CD4-positive, alpha-beta memory T cell (primary cell): ENCODE measurements at places on chromosomes 5 and 9. TPM values are rescaled to one million over a fixed set of nuclear protein-coding genes. Genes with fewer than 3 reads are reported as not detected.
A peak's percentile ranks its signal among the peaks of the same experiment; 100 is the strongest.

- no peak for DNase-seq
Measured at GRCh38 chr9:95422650-95423049, 94.1 kb downstream of the PTCH1 start.

DNA sequence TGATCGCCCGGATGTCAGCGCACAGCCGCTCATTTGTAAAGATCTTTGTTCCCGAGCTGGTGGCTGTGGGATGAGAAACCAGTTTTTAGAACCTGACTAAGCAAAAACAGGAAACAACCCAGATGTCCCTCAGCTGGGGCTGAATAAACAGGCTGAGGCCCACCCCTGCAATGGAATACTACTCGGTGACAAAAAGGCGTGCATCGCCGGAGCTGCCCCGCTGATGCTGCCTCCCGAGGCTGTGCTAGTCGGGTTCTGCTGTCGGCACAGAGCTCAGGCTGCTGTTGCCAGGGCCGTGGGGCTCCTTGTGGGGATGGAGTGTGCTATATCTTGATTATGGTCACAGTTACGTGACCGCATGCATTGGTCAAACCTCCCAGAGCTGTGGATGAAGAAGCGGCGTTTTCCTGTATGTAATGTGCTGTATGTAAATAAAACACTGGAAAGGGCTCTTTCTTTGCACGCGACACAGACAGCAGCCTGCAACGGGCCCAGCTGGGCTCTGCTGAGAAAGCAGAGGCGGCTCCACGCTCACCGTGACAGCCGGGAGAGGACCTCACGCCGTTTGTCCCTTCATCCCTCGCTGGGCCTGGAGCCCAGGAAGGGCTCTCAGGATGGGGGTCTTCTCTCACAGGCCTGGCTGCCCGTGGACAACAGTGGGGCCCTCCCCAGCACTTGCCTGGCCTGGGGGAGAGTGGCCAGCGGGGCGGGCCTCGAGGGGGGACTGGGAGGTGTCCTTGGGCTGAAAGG, 51.5 kb upstream of the RNU6ATAC start:
- DNase-seq: no peak

DNA sequence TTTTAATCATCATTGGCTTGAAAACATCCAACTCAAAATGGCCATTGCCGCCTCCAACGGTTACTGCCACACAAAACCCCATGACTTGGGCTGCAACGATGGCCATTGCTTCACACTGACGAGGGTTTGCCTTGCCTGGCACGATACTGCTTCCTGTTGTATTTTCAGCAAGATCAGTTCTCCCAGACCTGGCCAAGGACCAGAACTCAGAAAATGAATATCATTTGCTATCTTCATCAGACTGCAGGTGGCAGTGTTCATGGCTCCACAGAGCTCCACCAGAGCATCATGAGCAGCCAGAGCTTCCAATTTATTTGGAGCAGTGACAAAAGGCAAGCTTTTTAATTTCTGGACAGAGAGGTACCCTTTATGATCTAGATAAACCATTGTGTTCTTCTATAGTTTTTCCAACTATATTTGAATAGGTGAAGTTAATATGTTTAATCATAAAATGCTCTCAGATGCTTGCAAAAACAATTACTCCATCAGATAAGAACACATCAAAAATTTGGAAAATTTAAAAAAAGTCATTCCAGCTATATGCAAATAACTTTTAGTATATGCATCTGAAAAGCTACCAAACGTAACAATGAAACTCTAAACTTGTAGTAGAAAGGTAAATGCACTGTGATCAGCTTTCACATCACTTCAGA, 10.4 kb downstream of the AMACR start:
- DNase-seq: peak; percentile 34

GRCh38 chr5:131745703-131746102, 51.1 kb downstream of the FNIP1 start:
- DNase-seq: no peak

- DNase-seq: no peak
Measured at GRCh38 chr5:82044010-82044409, 72.2 kb downstream of the ATG10 start.

GRCh38 chr5:21219251-21219650, 1231.3 kb upstream of the CDH18 start:
- DNase-seq: no peak

DNA sequence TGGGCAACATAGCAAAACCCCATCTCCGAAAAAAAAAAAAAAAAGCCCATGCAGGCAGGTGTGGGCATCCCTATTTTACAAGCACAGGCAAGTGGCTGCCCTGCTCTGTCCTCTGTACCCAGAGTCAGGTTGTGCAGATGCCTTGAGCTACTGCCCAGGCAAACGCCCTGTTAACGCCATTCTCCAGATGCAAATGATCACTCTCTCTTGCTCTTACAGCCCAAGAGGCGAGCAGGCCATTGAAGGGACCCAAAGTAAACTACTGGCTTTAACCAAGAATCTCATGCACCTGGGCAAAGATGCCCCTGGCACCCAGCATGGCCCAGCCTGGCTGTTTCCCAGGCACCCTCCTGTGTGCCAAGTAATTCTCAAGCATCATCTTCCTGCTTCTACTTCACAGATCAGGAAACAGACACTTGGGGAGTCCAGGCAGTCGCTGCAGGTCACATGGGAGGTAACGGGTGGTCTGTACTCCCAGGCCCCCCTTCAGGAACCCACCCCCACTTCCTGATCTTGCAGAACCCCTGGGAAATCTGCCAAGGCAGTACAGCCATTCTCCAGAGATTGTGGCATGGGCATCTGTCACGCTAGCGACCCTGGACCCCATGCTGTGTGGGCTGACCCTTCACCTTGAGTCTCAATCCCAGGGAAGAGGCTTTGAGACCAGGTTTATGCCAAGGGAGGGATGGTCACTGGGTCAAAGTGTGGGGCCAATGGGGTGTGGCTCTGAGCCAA, 14.2 kb downstream of the EEIG1 start:
- DNase-seq: no peak

DNA sequence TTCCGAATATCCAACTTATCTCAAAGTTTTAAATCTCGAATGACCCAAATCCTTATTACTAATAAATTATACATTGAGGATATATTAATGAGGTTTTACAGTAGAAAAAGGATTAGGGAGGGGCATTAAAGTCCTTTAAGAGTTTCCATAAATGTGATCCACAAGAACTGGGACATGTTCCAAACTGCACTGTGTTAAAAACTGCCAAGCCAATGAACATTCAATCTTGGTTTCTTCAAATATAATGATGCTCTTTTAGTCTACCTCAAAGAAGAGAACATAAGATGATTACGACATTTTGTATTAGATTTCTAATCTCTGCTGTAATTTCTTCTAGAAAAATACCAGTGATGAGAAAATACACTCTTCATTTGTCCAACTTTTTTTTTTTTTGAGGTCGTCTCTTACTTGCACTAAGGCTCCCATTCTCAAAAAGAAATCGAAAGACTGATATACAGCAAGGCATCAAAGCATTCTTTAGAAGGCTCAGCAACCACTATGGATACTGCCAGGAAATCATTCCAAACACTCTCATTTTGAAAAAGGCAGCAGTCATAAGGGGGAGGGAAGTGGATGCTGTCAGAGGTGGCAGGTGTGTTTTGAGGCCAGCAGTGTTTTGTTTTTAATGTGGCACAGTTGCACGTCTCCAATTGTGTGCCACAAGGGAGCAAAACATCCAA, 1.7 kb downstream of the PTAR1 start:
- DNase-seq: no peak

DNA sequence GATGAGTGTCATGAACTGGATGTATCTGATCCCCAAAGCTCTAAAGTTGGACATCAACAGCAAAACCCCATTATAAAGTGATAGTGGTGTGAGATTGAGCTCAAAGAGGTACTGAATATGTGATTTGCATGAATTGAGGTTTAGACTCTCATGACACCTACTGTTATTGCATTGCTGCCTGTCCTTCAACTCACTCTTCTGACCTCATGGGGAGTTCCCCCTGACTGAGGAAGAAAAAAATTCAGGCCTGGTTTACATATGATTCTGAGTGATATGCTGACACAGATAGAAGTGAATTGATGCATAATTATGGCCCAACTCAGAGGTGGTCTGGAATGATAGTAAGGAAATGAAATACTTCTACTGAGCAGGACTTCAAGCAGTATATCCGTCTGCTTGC, 76.2 kb upstream of the CHD1 start:
- peak; percentile 36 for DNase-seq

Gene KYAT1
- 9.8 TPM for total RNA-seq
